ENCODE measurements at places on chromosomes 7 and 10.

- no peak for DNase-seq
Observed at GRCh38 chr10:131248376-131249165, 63.0 kb downstream of the TCERG1L start.

DNA sequence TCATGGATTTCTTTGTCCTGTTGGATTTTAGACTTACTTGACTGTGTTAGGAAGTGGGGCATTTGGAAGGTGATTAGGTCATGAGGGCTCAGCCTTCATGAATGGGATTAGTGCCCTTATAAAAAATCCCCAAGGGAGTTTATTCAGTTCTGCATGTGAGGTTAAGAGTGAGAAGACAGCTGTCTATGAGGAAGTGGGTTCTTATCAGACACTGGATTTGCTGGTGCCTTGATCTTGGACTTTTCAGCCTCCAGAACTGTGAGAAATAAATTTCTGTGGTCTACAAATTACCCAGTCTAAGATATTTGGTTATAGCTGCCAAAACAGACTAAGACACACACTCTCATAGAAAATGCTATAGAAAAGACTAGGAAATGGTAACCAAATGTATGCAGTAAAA is 724.7 kb upstream of the FZD8 start:
- no peak for DNase-seq

DNA sequence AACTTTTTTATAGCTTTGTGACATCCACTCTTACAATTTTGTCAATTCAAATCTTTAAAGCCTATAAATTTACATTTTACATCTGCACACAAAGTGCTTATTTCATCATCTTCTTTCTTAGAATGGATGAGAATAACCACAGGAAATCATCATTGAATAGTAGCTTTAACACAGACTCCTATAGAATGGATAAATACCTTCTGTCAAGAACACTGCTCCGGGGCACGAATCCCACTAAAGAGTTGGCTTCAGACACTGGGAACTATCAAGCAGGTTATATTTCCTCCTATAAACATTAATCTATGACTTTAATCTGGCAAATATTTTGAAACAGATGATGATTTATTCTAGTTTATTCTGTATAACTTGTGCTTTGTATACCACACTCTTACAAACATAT is 269.7 kb upstream of the TPK1 start:
- DNase-seq: no peak

DNA sequence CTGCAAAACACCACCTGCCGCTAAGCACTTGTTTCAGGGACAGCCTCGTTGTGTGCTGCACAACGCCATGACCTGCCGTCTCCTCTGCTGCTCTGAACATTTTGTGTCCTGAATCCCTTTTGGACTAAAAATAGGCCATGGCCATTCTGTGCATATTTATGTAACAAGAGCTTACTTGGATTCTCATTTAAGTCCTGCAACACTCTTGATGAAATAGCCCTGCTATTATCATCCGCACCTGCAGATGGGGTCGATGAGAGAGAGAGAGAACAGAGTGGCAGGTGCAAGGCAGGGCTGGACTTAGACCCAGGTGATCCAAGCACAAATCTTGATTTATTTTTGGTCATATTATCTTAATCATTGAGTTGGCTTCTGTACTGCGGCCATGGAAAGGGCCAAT is 121.2 kb upstream of the PRKCQ start:
- DNase-seq: no peak

GRCh38 chr7:39898867-39899266 is 51.2 kb upstream of the CDK13 start:
- DNase-seq: no peak
